ENCODE measurements at places on chromosomes 11 and 22. TPM values are rescaled to one million over a fixed set of nuclear protein-coding genes. Genes with fewer than 3 reads are reported as not detected.
A peak's percentile ranks its signal among the peaks of the same experiment; 100 is the strongest.

GRCh38 chr22:44443641-44444235, 54.3 kb downstream of the RTL6 start:
- DNase-seq, result no peak

- DNase-seq, result peak; percentile 44
Observed at GRCh38 chr11:128904656-128905344, 13.6 kb downstream of the KCNJ5 start.

The CADM1 gene
- polyA plus RNA-seq, result 16.5 TPM

DNA sequence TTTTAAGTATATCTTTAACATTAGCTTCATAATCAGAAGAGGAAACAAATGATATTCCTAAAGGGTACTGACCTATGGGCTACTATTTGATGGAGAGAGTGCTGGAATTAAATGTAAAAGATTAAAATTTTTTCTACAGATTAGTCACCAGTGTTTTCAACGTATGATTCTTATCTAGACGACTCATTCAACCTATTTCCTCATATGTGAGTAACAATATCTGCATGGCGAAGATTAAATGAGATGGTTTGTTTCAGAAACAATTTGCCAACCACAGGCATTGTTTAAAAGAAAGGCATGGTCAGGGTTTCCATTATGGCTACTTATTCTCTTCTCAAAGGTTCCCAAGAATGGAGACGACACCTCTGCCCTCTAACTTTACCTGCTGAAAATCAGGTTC, 20.4 kb downstream of the OR56B4 start:
- DNase-seq, result no peak

GRCh38 chr11:129278586-129279319, 86.6 kb upstream of the ARHGAP32 start:
- DNase-seq, result peak; percentile 33

GRCh38 chr11:68741463-68741862, 9.9 kb downstream of the TESMIN start:
- DNase-seq, result no peak

The PPM1F gene
- 4.4 TPM for polyA plus RNA-seq

DNA sequence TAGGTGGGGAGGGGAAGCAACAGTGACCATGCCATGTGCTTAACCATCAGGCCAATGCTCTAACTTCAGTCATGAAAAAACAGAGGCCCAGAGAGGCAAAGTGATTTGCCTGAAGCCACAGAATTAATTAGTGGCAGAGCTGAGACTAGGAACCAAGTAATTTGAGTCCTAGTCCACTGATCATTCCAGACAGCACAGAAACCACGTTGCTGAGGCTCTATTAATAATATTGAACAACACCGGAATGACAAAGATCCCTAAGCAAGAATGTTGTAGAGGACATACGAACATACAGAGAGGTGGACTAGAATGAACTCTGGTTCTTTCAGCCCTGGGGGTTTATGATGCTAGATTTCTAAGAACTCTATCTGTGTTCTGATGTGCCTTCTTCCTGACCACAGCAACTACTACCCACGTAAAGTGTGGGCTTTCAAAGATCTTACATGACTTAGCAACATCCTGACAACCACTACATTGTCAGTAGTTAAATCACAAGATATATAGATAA, 92.3 kb downstream of the GAB2 start:
- no peak for DNase-seq

The GLYAT gene
- polyA plus RNA-seq, result not detected

- no peak for DNase-seq
Observed at GRCh38 chr22:36027579-36027934, 1.1 kb downstream of the RBFOX2 start.

GRCh38 chr11:61682093-61682732, 2.0 kb downstream of the DAGLA start:
- DNase-seq, result no peak

The GPR83 gene
- polyA plus RNA-seq, result 0.35 TPM

DNA sequence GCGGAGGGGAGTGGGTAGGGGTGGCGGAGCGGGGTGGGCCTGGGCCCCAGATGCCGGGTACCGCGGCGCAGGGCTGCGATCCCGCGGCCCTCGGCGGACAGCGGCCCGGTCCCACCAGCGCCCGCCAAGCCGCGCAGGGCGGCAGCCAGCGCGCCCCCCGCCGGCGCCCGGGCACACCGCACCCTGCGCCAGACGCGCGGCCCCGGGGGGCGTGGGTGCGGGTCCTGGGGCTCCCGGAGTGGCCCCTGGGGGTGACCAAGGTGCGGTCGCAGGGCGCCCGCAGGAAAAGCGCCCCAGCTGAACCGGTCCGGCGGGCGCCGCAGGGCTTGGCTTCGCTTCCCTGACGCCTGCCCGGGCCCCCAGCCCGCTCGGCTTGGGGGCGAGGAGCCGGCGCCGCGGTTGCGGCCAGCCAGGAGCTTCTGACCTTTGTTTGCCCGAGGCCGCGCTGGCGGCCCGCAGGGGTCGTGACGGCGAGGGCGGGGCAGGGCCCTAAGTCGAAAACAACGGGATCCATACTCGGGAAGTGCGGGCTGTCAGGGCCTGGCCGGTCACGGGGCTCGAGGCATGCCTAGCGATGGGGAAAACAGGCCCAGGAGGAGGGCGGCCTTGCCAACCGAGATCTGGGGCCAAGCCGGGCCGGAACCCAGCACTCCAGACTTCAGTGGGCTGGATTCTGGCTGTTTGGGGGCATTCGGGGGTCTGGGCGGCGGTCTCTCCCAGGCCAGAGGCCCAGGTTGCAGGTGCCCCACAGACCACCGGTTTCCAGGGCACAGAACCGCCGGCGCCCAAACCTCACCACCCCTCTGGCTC, 581 bp upstream of the AP5B1 start:
- peak; percentile 82 for DNase-seq

DNA sequence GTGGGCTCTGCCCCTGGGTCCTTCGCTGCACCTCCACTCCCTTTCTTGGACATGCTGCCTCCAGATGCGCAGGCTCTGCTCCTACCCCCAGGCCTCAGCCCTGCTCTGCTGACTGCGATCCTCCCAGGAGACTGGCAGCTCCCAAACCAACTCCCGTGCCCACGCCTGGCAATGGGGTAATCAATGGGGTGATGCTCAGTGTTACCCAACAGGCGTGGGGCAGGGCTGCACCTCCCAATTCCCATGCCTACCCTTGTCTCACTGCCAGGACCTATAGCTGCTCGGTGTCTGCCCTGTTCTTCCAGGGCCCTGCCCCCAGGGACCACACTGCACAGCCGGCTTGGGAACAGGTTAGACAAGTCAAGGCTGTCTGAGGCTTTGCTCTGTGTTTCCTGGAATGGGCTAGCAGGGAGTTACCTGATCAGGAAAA, at the start of gene ALDH3B2:
ALDH3B2 (minus strand) TSS at position 182 of the 430 bp plus-strand sequence. CDS start 7,688 bp downstream, outside the sequence.
- DNase-seq, result no peak

DNA sequence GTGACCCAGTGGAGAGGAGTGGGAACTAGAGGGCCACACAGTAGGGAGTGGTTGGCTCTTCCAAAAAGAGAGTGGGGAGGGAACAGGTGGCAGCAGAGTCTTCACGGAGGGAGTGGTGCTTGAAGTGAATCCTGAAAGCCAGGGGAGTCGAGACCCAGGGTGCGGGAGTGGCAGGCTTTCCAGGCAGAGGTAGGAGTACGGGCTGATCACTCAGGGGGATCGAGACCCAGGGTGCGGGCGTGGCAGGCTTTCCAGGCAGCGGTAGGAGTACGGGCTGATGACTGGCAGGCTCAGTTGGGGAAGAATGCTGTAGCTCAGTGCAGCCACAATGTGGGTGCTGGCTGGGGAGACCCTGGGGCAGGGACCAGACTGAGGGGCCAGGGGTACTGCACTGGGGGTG, 148.2 kb downstream of the TBC1D22A start:
- DNase-seq, result no peak

The ARHGAP20 gene
- polyA plus RNA-seq, result 0.05 TPM

- DNase-seq, result no peak
Observed at GRCh38 chr11:36385121-36385970, 89.3 kb downstream of the PRR5L start.

DNA sequence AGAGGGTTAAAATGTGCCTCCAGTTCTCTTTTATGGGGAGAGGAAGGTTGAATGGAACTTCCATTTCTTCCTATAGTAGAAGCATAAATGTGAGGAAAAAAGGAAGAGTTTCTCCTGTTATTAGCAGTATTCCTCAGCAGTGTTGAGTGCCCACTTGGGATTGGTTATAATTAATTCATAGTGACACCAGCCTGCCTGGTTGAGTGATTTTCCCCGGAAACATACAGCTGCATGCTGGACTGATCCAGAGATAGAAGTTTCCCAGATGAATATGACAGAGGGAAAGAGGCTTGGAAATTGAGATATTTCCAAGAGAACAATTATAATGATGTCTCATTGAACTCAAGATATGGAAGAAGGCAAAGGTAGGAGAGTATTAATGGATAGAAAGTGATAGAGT, 28.3 kb downstream of the RAB39A start:
- DNase-seq, result no peak

The PANX2 gene
- polyA plus RNA-seq, result 2.8 TPM

DNA sequence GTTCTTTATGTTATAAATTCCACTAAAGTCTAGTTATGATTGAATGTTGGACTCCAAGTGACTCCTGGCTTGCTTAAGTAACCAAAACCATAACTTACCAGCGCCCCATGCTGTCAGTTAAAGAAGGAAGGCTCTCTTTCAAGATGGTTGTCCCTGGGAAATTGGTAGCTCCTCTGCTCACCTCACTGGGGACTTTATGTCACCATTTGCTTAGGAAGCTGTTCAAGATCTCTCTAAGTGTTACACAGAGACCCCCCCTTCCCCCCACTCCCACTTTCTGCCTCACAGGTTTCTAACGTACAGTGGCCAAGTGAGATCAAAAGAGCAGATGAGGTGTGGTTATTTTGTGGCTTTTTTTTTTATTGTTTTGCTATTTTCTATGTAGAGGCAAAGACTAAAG, 301.8 kb downstream of the AASDHPPT start:
- DNase-seq, result no peak

- no peak for DNase-seq
Observed at GRCh38 chr22:36467946-36468345, 13.5 kb downstream of the TXN2 start.

The TUBGCP6 gene
- polyA plus RNA-seq, result 18.6 TPM

DNA sequence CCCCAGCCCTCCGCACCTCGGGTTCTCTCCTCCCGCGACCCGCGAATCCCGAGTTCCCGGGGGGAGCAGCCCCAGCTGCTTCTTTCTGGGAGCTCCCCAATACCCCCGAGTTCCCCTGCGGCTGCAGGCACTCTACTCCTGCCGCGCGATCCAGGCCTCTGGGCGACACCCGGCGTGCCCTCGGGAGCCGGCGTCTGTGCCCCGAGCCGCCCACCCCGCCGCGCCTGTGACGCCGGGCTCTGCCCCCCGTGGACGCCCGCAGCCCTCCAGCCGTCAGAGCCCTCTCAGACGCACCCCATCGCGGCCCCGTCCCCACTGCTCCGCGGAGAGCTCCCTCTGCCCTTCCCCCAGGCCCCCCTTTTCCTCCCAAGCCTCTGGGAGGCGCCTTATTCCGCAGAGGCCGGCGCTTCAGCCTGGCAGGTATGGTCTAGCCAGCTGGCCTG, 422 bp downstream of the GLB1L2 start:
- DNase-seq, result peak; percentile 75

DNA sequence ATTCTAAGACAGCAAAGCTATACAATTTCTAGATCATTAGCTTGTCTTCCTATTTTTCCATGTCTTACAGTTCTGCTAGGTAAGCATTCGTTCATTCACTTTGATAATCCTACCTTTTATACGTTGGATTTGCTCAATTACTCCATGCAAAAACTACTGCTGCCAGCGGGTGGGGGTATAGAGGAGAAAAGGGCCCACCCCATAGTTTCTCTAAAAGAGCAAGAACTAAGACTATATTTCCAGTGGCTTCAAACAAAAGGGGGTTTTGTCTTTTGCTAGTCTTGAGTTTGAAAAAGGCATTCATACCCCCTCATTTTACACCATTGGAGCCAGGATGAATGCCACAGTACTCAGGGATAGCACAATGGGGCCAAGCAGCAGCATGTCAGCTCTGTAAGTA, 155.7 kb downstream of the WT1 start:
- peak; percentile 51 for DNase-seq

The C11orf91 gene
- polyA plus RNA-seq, result not detected

GRCh38 chr22:31329453-31330215, 16.5 kb downstream of the PATZ1 start:
- no peak for DNase-seq

DNA sequence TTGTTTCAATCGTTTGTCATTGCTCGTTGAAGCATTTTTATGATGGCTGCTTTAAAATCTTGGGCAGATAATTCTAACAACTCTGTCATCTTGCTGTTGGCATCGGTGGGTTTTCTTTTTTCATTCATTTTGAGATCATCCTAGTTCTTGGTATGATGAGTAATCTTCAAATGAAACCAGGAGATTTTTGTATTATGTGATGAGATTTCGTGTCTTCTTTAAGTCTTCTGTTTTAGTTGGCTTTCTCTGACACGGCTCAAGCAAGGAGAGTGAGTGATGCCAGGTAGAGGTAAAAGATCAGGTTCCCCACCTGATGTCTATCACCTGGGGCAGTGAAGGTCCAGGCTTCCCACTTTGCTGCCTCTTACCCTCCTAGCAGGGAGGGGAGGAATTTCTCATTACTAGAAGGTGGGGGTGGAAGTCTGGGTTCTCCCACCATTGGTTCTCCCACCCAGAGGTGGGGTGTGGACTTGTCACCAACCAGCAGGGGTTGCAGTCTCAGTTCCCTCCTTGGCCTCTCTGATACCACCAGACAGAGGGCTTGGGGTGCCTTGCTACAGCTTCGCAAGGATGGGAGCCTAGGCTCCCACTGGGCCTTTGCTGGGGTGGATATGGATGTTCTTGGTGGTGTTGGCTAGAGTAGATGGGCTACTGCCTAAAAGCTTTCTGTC, 12.9 kb downstream of the CDC45 start:
- DNase-seq, result no peak

GRCh38 chr11:12599408-12600143, 74.6 kb upstream of the TEAD1 start:
- DNase-seq, result peak; percentile 79

The BLID gene
- not detected for polyA plus RNA-seq

DNA sequence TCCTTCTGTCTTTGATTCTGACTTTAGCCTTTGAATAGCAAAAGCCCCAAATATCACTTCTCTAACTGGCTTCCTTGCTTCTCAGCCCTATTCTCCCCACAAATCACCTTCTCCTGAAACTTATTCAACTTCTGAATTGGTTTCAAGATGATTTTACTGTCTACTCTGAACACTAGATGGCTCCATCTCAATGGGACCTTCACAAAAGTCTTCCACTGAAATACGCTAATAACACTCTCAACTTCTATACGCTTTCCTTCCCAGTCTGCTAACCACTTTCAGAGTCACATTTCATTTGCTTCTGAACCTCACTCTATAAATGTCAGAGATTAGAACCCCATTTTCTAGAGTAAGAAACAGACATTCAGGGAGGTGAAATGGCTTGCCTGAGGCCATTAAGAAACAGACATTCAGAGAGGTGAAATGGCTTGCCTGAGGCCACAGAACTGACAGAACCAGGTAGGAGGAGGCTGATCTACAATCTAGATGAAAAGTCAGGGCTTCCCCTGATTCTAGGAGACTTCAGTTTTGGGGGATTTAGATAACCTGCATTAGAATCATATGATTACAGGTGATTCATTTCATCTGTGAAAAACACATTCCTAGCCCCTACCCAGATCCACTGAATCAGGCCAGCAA, 20.6 kb downstream of the MORC2 start:
- DNase-seq, result peak; percentile 48

The TMEM223 gene
- polyA plus RNA-seq, result 69.1 TPM
